ENCODE measurements at places on chromosomes 4 and X.

DNA sequence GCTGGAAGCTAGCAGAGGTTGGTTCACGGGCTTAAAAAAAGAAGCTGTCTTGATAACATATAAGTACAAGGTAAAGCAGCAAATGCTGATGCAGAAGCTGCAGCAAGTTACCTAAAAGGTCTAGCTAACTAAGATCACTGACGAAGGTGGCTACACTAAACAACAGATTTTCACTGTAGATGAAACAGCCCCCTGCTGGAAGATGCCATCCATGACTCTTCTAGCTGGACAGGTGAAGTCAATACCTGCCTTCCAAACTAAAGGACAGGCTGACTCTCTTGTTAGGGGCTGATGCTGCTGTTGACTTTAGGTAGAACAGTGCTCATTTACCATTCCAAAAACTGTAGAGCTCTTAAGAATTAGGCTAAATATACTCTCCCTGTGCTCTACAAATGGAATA lies 99.5 kb downstream of the FBXW7 start:
- no peak for DNase-seq

DNA sequence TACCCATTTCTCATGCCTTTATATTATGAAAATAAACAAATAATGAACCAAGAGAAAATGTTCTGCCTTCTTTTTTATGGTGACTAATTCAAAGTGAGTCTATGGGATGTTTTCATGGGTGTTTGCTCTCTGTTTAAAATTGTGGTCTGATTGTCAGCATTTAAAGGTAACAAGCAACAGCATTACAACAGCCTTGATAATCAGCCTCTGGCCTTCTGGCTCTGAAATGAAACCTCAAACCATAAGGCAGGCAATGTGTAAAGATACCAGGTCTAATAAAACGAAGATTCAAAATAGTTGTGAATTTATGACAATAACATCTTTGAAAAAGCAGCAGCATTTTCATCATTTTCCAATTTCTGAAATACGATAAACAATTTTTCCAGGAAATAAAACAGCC lies 63.7 kb downstream of the FAM13A start:
- DNase-seq, result no peak

DNA sequence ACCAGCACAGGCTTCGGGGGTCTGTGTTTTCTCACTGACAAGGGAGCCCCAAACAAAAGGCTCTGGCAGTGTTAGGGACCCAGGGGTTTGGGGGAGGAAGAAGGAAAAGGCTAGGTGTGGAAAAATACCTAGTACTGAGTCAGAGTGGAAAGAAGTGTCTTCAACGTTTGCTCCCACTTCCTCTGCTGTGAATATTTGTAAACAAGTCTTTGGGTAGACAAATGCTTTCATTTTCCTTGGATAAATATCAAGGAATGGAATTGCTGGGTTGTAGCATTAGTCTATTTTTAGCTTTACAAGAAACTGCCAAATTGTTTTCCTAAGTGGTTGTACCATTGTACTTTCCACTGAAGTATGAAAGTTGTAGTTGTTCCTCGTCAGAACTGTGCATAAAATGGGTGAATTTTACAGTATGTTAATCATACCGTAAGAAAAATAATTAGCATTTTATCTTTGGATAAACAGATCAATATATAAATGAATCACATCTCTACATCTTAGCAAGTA lies 17.4 kb downstream of the COL4A5 start:
- DNase-seq, result no peak

GRCh38 chr4:182144626-182145333 lies 98.4 kb upstream of the TENM3 start:
- DNase-seq, result no peak

DNA sequence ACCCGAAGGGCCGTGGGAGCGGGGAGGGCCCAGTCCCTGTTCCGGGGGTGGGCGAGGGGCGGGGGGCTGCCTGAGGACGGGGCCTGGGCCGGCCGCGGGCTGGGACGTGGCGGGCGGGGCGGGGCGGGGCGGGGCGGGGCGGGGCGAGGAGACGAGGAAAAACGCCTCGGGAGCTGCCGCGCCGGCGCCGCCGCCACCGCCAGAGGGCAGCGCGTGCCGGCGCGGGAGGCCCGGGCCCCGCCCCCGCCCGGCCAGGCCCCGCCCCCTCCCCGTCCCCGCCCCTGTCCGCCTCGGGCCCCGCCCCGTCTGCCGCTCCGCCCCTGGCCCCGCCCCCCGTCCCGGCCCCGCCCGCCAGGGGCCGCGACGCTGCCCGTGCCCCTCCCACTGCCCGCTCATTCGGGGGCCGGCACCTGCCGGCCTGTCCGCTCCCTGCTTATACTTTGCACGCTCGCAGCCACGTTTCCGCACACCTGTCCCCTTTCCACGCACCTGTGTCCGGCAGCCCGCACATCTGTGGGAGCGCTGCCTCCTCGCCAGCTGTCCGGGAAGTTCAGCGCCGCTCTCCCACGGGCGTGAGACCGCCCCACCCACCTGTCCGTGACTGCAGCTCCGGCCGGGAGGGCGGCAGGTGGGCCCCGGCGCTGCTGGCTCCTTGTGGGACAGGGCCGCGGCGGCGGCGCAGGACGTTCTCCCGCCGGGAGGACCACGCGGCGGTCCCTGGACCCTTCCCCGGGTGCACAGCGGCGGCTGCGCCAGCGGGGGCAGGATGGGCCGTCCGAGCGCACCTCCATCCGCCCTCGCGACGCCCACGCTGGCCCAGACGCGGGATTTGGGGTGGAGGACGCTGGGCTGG lies 1.7 kb upstream of the FGFRL1 start:
- peak; percentile 44 for DNase-seq

DNA sequence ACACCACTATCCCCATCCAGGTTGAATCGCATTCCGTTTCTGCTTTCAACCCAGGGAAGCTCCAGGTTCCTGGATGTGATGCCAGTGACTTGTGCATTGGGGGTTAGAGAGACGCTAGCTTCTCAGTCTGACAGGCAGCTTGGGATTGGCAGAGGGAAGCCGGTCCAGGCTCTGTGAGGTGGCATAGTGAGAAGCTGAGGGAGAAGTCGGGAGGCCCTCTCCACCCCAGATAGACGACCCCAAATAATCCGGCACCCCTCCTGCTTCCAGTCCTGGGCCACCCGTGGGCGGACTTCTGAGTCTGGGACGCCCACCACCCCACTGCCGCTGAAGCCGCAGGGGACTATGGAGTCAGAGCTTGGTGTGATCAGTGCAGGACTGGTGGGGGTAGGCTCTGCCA lies 7.4 kb downstream of the MAGEA4 start:
- DNase-seq, result no peak

DNA sequence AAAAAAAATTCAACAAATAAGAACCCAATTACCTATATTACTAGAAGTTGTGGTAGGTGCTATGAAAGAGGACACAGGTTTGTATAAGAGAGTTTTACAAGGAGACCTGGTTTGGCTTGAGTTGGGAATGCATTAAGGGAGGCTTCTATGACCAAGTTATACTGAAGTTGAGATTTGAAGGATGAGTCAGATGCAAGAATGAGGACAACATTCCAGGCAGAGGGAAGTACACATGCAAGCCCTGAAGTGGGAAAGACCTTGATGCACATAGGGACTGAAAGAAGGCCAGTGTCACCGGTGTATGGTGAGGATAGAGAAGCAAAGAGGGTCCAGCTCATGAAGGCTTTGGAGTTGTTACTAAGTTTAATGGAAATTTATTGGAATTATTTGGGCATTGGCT lies 52.2 kb downstream of the ANK2 start:
- DNase-seq, result peak; percentile 36

All from PC-3 (cell line).